ENCODE measurements at places on chromosomes 2 and 18.

DNA sequence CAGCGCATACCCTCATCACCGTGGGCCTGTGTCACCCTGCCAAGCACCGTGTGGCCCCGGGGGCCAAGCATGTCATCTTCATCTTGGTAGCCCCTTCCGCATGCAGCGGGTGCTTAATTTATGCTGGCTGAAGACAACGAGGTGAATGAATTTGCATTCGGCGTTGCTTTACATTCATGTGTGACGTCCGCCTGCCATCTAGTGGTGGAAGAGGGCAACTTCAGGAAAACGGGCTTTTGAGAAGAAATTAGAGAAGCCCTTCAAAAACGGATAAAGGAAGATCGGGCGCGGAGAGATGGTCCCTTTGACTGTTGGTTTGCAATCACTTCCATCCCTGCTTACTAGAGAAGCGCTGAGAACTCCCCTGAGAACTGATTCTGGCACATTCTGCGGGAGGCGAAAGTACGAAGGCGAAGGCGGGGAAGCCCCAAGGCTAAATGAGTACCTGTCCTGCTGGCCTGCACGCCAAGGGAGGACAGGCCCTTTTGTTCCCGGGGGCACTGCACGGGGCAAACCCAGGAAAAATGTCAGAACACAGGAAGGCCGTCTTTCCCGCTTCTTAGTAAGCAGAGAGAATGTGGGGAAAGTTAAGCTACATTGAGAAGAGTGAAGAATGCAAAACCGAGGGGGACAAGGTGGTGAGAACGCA, 145.9 kb downstream of the ZNF516 start:
- H3K36me3 ChIP-seq: peaks cover 1% of the 10 kb centered on the region
- H3K27ac ChIP-seq: no peak overlapping the region
- H3K4me3 ChIP-seq: peak overlapping the region; percentile 69
- peaks cover 13% of the 10 kb centered on the region for H3K4me1 ChIP-seq

- no peak for DNase-seq
- H3K27ac ChIP-seq: no peak overlapping the region
- peaks cover 2% of the 10 kb centered on the region for H3K36me3 ChIP-seq
- H3K27me3 ChIP-seq: no peaks in the 10 kb centered on the region
- H3K4me1 ChIP-seq: no peaks in the 10 kb centered on the region
These were observed 256.7 kb downstream of the HDAC4 start for GRCh38 chr2:239143858-239144712.

DNA sequence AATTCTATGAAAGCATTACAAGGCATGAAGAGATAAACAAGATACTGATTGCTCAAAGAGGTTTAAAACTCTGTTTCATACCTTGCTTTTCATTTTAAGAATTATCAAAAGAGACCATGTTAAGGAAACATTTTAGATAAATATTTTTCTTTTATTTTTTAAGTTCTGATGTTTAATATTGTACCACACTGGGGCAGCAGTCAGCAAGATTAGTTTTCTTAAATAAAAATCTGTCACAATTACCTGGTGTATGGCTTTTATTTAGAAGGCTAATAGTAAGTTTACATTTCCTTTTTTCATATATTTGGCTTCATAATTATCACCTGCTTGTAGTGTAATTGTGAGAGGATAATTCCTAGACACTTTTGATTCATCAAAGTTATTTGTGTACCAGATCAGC, 46.4 kb downstream of the ZNF804A start:
- no peak overlapping the region for H3K4me3 ChIP-seq
- H3K4me1 ChIP-seq: no peaks in the 10 kb centered on the region
- H3K27ac ChIP-seq: no peak overlapping the region

- no peak overlapping the region for H3K4me3 ChIP-seq
- no peaks in the 10 kb centered on the region for H3K4me1 ChIP-seq
- no peaks in the 10 kb centered on the region for H3K27me3 ChIP-seq
- H3K27ac ChIP-seq: no peak overlapping the region
- no peak for DNase-seq
These were observed 11.5 kb downstream of the GEN1 start for GRCh38 chr2:17765398-17765797.

DNA sequence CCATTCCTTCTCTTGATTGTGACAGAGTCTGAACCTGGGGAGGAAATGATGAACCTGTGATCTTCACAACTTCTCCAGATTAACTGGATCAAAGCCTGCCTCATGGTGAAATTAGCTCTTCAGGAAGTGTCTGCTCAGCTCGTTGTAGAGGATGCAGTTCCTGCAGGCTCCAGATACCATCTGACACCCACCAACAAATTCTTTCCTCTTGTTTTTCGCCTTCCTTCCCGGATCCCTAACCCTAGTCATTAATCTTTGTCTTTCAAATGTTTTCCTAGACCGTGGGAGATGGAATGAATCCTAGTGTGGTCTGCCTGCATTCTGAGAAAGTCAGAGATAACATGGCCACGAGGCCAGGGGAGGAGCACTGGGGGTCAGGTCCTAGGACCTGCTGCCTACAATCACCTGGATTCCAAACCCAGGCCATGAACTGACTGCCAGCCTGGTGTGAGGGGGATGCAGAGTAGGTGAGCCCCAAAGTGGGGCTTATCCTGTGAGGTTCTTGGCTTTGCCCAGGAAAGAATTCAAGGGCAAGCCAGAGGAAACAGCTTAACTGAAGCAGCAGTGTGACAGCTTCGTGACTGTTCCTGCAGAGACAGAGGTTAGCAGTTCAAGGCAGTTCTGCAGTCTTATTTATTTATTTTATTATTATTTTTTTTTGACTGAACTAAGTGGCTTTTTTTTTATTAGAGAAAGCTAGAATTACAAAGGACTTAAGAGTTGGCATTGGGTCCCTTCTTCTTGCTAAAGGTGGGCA, 67.8 kb downstream of the DIPK1C start:
- DNase-seq: no peak
- no peaks in the 10 kb centered on the region for H3K27me3 ChIP-seq
- no peak overlapping the region for H3K4me3 ChIP-seq
- H3K27ac ChIP-seq: no peak overlapping the region

DNA sequence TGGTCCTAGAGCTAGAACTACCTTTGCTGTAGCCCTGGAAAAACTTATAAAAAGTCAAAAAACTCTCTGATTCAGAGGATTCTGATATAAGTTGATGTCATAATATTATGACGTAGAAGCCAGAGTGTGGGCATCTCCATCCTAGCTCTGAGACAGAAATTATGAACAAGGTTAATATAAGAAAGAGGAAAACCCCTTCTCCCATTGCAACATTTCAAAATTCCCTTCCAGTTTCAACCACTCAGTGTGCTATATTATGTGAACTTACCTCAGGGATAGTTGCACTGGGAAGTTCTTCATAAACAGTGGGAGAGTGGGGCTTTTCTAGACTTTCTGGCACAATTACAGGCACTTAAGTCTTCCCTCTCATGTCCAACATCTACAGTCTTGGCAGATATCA, 171.6 kb downstream of the PIK3C3 start:
- no peak overlapping the region for H3K27ac ChIP-seq
- H3K4me3 ChIP-seq: no peak overlapping the region
- no peak for DNase-seq
- H3K36me3 ChIP-seq: no peaks in the 10 kb centered on the region
- H3K27me3 ChIP-seq: peaks cover 6% of the 10 kb centered on the region

DNA sequence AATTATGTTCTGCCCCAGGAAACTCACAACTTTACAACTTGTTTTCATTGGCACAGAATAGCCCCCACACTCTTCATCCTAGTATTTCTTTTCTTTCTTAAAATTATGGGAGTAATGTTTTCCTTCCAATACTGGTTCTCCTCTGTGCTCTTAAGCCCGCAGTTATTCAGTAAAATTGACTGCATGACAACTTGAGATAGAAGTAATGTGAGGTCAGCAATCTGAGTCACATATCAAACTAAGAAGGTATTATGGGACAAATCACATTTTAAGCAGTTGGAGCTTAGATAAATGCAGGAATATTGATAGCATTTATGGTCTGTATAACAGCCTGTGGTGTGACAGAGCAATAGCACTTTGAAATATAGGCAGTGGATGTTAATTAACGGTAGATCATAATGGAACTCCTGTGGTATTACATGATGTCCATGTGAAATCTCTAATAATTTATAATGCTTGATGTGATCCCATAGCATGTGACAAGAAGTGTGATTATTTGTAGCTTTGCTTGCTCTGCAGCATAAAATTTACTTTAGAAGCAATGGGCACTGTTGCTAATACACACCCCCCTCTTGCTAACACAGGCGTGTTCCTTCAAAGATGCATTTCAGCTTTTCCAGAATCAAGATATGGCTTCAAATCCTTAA, 351.4 kb upstream of the CDH20 start:
- H3K27ac ChIP-seq: peak overlapping the region; percentile 1
- DNase-seq: no peak
- H3K36me3 ChIP-seq: no peaks in the 10 kb centered on the region
- no peak overlapping the region for H3K4me3 ChIP-seq
- no peaks in the 10 kb centered on the region for H3K27me3 ChIP-seq
- peaks cover 68% of the 10 kb centered on the region for H3K4me1 ChIP-seq

- peaks cover 2% of the 10 kb centered on the region for H3K36me3 ChIP-seq
- no peak overlapping the region for H3K27ac ChIP-seq
- peaks cover 27% of the 10 kb centered on the region for H3K4me1 ChIP-seq
These were observed 1017.7 kb upstream of the CRIM1 start for GRCh38 chr2:35337922-35338321.

DNA sequence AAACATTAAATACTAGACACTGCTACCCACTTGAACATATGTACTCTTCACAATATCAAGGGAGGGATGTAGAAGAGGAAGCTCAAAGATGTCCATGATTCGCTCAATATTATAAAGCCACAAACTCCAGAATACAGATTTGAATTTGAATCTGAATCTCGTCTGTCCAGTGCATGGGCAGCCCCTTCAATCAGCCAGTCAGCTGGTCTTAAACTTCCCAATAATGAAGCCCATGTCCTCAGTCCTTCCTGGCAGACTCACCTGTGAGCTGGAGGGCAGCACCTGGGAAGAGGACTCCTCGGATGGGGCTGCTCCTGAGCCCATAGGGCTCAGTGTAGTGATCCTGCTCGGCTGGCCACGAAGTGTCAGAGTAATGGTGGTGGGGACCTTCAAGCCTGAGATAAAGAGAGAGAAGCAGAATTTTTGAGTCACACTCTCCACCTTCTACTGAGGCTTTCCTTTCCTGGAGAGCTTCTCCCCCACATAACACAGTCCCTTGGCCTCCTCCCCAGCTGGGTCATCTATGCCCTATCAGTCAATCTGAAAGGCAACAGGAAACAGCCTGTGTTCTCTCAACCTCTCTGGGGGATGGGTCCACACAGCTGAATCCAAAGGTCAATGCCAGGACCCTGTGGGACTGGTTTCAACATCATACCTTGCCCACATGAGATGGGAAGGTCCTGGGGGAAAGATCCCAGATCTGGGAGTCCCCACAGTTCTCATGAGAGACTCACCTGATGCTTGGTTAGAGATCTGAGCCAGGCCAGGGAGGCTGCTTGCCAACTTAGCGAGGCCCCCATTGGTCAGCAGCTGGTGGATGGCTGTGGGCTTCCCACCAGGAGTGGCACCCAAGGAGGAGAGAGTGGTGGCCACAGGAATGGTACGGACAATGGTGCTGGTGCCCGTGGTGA, 36.5 kb downstream of the KANSL3 start:
- no peak overlapping the region for H3K4me3 ChIP-seq
- H3K27me3 ChIP-seq: no peaks in the 10 kb centered on the region
- no peaks in the 10 kb centered on the region for H3K4me1 ChIP-seq
- peaks cover 72% of the 10 kb centered on the region for H3K36me3 ChIP-seq

GRCh38 chr2:53848062-53848461, 11.7 kb downstream of the GPR75 start:
- no peak overlapping the region for H3K4me3 ChIP-seq
- no peak for DNase-seq
- H3K36me3 ChIP-seq: peaks cover 6% of the 10 kb centered on the region
- no peaks in the 10 kb centered on the region for H3K27me3 ChIP-seq
- H3K4me1 ChIP-seq: no peaks in the 10 kb centered on the region

GRCh38 chr18:74378179-74378682, 62.6 kb downstream of the C18orf63 start:
- peak; percentile 59 for DNase-seq
- no peak overlapping the region for H3K4me3 ChIP-seq
- H3K4me1 ChIP-seq: no peaks in the 10 kb centered on the region
- H3K27ac ChIP-seq: no peak overlapping the region
- H3K36me3 ChIP-seq: no peaks in the 10 kb centered on the region

GRCh38 chr2:74576211-74576862, 21.8 kb downstream of the DOK1 start:
- peaks cover 17% of the 10 kb centered on the region for H3K4me1 ChIP-seq
- no peaks in the 10 kb centered on the region for H3K36me3 ChIP-seq
- no peak overlapping the region for H3K27ac ChIP-seq
- H3K27me3 ChIP-seq: no peaks in the 10 kb centered on the region
- DNase-seq: no peak

GRCh38 chr2:238456970-238457926, 30.5 kb downstream of the ASB1 start:
- H3K4me3 ChIP-seq: no peak overlapping the region
- peaks cover 7% of the 10 kb centered on the region for H3K36me3 ChIP-seq
- no peaks in the 10 kb centered on the region for H3K4me1 ChIP-seq
- no peaks in the 10 kb centered on the region for H3K27me3 ChIP-seq
- no peak overlapping the region for H3K27ac ChIP-seq

- H3K27ac ChIP-seq: peak overlapping the region; percentile 8
- no peak for DNase-seq
- H3K36me3 ChIP-seq: no peaks in the 10 kb centered on the region
- H3K27me3 ChIP-seq: peaks cover 9% of the 10 kb centered on the region
- H3K4me3 ChIP-seq: no peak overlapping the region
These were observed 14.6 kb upstream of the HNRNPLL start for GRCh38 chr2:38617301-38617700.

- peak; percentile 84 for DNase-seq
- no peak overlapping the region for H3K27ac ChIP-seq
- H3K4me3 ChIP-seq: no peak overlapping the region
- H3K36me3 ChIP-seq: no peaks in the 10 kb centered on the region
- H3K4me1 ChIP-seq: no peaks in the 10 kb centered on the region
These were observed 128.7 kb downstream of the UXS1 start for GRCh38 chr2:106065268-106065982.

GRCh38 chr18:55577812-55578539, 10.0 kb downstream of the TCF4 start:
- H3K4me3 ChIP-seq: no peak overlapping the region
- no peak overlapping the region for H3K27ac ChIP-seq
- H3K36me3 ChIP-seq: peaks cover 15% of the 10 kb centered on the region

- no peak overlapping the region for H3K4me3 ChIP-seq
- H3K36me3 ChIP-seq: peaks cover 20% of the 10 kb centered on the region
- DNase-seq: no peak
- peaks cover 45% of the 10 kb centered on the region for H3K4me1 ChIP-seq
- no peak overlapping the region for H3K27ac ChIP-seq
These were observed 287.0 kb upstream of the CCDC68 start for GRCh38 chr18:55246278-55246677.

GRCh38 chr18:11518788-11519685, 90.4 kb upstream of the SLC35G4 start:
- no peak overlapping the region for H3K4me3 ChIP-seq
- H3K4me1 ChIP-seq: peaks cover 18% of the 10 kb centered on the region

Measured in osteocyte (in vitro differentiated cells).